Upper lobe of right lung (tissue), 1 donor: ENCODE measurements at places on chromosomes 2 and 18.

DNA sequence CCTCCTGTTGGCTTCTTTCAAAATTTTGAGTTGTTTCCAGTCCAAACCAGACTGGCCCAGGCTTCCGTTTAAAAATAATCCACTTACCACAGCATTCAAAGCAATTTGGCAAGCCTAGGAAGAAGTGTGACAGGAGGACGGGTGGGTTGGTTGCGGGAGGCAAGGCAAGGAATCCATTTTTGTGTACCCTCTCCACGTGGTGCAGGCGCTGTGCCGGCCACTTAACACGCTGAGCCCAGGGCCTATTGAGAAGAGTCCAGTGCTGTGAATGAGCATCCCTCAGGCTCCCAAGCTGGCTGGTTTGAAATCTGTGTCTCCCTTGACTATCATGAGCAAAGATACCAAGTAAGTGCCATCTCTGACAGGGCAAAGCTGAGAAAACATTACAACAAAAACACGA lies 160.9 kb downstream of the NCKAP5 start:
- no peak for DNase-seq
- no peaks in the 10 kb centered on the region for H3K4me1 ChIP-seq
- no peak overlapping the region for H3K27ac ChIP-seq
- H3K4me3 ChIP-seq, result no peak overlapping the region
- no peaks in the 10 kb centered on the region for H3K36me3 ChIP-seq

GRCh38 chr2:223549215-223549614 lies 52.9 kb downstream of the SCG2 start:
- H3K27me3 ChIP-seq, result no peaks in the 10 kb centered on the region
- no peak overlapping the region for H3K4me3 ChIP-seq
- H3K27ac ChIP-seq, result no peak overlapping the region

DNA sequence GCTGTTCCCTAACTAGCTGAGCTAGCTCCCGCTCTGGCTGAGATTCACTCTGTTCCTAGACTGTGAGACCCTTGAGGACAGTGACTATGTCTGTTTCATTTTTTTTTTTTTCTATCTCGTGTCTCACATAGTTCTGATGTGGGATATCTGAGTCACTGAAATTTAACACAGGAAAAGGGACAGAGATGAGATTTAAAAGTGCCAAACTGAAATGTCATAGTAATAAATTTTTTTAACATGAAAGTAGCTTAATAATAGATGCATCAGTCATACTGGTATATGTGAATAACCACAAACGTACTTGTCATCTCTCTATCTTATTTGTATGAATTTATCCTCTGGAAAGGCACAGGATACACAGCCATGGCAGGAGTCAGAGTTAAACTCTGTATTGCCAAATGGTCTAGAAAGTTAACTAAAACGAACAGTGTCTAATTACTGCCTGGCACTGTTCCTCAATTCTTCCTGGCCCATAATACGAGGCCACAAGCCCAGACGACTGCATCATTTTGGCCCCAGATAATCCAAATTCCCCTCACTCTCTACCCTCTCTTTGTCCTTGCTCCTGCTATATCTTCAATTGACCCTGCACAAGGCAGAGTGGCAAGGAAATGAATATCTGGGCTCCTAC lies 87.5 kb downstream of the SATB2 start:
- no peak overlapping the region for H3K4me3 ChIP-seq
- no peaks in the 10 kb centered on the region for H3K27me3 ChIP-seq
- no peaks in the 10 kb centered on the region for H3K36me3 ChIP-seq
- H3K27ac ChIP-seq, result no peak overlapping the region
- DNase-seq, result no peak
- H3K4me1 ChIP-seq, result no peaks in the 10 kb centered on the region

DNA sequence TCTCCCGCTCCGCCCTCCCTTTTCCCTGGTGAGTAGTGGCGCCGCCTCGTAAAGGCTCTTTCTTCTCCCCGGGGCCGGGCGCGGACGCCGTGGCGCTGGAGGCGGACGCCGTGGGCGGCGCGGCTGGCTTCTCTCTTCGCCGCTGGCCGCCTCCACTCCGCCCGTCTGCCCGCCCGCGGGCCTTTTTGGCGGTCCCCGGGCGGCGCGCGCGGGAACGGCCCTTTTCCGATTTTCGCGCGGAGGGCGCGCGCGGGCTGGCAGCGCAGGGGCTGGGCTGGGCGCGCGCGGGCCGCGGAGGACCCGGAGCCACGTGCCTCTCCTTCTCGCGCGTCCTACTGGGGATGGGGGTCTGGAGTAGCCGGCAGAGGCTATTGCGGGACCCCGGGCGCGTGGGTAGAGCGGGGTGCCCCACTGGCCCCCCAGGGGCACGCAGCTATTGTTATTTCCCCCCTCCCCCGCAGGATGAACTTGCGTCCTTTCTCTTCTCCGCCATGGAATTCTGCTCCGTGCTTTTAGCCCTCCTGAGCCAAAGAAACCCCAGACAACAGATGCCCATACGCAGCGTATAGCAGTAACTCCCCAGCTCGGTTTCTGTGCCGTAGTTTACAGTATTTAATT lies 472 bp downstream of the SLC20A1 start:
- H3K36me3 ChIP-seq, result peaks cover 41% of the 10 kb centered on the region
- H3K4me3 ChIP-seq, result peak overlapping the region; percentile 94
- no peak for DNase-seq
- no peaks in the 10 kb centered on the region for H3K27me3 ChIP-seq
- peak overlapping the region; percentile 98 for H3K27ac ChIP-seq
- H3K4me1 ChIP-seq, result peaks cover 34% of the 10 kb centered on the region

DNA sequence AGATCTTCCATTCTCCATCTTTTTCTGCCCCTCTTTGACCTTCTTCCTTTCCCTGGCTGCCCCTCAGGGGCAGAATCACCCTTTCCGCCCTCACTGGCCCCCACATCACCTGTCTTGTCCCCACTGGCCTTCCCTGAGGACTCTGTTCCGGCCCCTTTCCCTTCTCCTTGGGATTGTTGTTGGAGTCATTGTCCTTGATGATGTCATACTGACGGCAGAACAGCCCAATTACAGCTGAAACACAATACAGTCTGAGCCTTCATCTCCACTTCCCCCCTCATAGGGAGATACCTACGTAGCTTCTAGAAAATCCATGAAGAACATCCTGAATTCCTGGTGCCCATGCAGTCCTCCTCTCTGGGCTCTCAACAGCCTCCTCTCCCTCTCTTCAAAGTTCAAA lies 2.4 kb downstream of the FNDC4 start:
- peaks cover 4% of the 10 kb centered on the region for H3K27me3 ChIP-seq
- H3K27ac ChIP-seq, result no peak overlapping the region
- no peaks in the 10 kb centered on the region for H3K36me3 ChIP-seq
- H3K4me1 ChIP-seq, result peaks cover 15% of the 10 kb centered on the region
- no peak overlapping the region for H3K4me3 ChIP-seq

DNA sequence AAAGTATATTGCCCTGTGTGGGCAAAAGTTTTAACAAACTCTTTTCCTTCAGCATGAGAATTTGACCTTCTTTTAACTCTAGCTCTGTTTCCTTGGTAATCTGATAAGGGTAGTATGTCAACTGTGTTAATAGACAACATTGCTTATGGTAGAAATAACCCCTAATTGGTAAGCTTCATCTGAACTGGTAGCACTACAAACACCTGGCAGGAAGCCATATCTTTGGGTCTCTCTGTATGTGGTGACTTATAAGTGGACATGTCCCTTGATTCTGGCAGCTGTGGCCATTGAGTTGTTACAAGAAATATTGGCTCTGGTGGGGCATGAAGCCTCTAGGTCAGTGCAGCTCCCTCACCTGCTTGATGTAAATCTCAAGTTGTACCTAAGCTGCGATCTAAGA lies 46.9 kb downstream of the MBD5 start:
- H3K27me3 ChIP-seq, result no peaks in the 10 kb centered on the region
- H3K4me3 ChIP-seq, result no peak overlapping the region
- no peaks in the 10 kb centered on the region for H3K4me1 ChIP-seq
- no peak for DNase-seq
- H3K36me3 ChIP-seq, result no peaks in the 10 kb centered on the region

GRCh38 chr18:27274901-27275300 lies 89.8 kb upstream of the CHST9 start:
- no peak overlapping the region for H3K4me3 ChIP-seq
- H3K4me1 ChIP-seq, result no peaks in the 10 kb centered on the region
- H3K36me3 ChIP-seq, result no peaks in the 10 kb centered on the region
- no peaks in the 10 kb centered on the region for H3K27me3 ChIP-seq
- no peak overlapping the region for H3K27ac ChIP-seq
- DNase-seq, result no peak
